ENCODE measurements at places on chromosomes 2 and 18.

GRCh38 chr2:73979686-73980085, 5.0 kb upstream of the TET3 start:
- DNase-seq = peak; percentile 57

DNA sequence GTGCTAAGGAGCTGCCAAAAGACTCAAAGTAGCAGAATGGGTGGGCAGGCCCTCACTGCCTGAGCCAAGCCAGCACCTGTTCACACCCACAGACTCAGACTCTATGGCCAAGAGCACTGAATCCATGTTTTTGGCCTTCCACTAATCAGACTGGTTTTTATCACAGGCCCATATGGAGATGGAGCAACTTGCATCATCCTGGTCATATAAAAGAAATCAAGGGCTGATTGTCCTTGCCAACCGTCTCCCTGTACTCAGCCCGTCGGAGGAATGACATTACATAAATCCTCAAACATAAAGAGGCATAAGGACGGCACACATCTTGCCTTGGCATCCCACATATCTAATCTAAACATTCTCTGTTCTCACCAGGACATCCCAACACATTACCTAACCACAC, 66.7 kb downstream of the MARCHF4 start:
- DNase-seq = no peak

GRCh38 chr2:120863146-120863545, 127.5 kb downstream of the GLI2 start:
- DNase-seq = no peak

GRCh38 chr18:76658627-76659026, 163.6 kb upstream of the ZNF516 start:
- DNase-seq = peak; percentile 20

DNA sequence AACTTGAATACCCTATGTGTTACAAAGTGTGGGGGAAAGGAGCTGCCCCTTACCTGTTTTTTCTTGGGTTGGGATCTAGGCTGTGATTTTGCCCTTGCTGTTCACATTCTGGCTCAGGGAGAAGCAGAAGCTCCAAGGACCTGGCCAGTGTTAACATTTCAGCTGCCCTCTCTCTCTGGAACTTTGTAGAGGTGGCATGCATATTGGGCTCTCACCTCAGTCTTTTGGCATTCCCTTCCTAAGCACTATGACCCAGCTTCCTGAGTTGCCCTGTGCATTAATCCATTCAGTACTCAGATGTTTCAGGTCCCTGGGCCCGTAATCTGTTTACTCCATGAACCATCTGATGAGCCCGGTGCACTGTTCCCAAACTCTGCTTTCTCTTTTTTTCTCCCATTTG, 12.1 kb downstream of the LCLAT1 start:
- no peak for DNase-seq

GRCh38 chr18:26803643-26804042, 61.9 kb downstream of the AQP4 start:
- no peak for DNase-seq

DNA sequence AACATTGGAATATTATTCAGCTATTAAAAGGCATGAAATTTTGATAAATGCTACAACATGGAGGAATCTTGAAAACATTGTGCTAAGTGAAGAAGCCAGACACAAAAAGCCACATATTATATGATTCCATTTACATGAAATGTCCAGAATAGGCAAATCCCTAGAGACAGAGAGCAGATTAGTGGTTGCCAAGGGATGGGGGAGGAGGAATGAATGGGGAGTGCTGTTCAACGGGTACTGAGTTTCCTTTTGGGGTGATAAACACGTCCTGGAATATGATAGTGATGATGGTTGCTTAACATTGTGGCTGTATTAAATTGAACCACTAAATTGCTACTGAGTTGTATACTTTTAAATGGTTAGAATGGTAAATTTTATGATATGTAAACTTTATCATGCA, 8.9 kb upstream of the TWSG1 start:
- DNase-seq = no peak

GRCh38 chr2:45806563-45807358, 155.3 kb downstream of the PRKCE start:
- DNase-seq = peak; percentile 18

GRCh38 chr18:36770315-36770946, 58.4 kb downstream of the TPGS2 start:
- no peak for DNase-seq

GRCh38 chr18:55012008-55012407, 52.7 kb upstream of the CCDC68 start:
- DNase-seq = no peak

- DNase-seq = no peak
These were observed 52.5 kb downstream of the SDC1 start for GRCh38 chr2:20172273-20173055.

DNA sequence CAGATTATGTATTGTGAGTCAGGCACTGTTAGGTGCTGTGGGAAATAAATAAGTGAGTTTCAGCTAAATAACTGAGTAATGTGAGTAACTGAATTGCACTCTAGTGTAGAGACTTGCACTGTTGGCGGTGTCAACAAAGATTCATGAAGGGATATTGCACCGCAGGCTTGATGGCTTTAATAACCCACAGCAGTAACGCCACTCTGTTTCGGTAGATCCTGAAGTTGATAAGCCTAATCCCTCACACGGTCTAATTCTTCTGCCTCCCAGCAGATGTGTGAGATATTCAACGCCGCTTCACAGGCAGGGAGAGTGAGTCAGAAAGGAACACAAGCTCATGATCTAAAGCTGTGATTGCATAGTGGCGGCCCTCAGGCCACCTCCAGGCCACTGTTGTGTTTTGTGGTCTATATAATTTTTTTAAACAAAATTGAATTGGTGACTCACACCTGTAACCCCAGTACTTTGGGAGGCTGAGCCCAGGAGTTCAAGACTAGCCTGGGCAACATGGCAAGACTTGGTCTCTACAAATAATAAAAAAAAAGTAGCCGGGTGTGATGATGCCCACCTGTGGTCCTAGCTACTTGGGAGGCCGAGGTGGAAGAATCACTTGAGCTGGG, 94.3 kb downstream of the LIPG start:
- DNase-seq = peak; percentile 23

GRCh38 chr2:118988706-118989105, 46.7 kb downstream of the MARCO start:
- DNase-seq = no peak

GRCh38 chr2:37230581-37230980, 815 bp downstream of the CEBPZ start:
- no peak for DNase-seq

Measured in activated CD4-positive, alpha-beta T cell treated with anti-CD3 and anti-CD28 coated beads, Interleukin-2, amount 50 U/mL, for 16 hours (primary cell).